ENCODE measurements at places on chromosomes 3 and 15. TPM values are rescaled to one million over a fixed set of nuclear protein-coding genes. Genes with fewer than 3 reads are reported as not detected.

GRCh38 chr3:140163159-140163763 lies 228.3 kb downstream of the CLSTN2 start:
- no peaks in the 10 kb centered on the region for H3K36me3 ChIP-seq
- H3K4me1 ChIP-seq: no peaks in the 10 kb centered on the region
- DNase-seq: no peak
- H3K4me3 ChIP-seq: no peak overlapping the region

Gene OR5K2
- total RNA-seq: not detected

DNA sequence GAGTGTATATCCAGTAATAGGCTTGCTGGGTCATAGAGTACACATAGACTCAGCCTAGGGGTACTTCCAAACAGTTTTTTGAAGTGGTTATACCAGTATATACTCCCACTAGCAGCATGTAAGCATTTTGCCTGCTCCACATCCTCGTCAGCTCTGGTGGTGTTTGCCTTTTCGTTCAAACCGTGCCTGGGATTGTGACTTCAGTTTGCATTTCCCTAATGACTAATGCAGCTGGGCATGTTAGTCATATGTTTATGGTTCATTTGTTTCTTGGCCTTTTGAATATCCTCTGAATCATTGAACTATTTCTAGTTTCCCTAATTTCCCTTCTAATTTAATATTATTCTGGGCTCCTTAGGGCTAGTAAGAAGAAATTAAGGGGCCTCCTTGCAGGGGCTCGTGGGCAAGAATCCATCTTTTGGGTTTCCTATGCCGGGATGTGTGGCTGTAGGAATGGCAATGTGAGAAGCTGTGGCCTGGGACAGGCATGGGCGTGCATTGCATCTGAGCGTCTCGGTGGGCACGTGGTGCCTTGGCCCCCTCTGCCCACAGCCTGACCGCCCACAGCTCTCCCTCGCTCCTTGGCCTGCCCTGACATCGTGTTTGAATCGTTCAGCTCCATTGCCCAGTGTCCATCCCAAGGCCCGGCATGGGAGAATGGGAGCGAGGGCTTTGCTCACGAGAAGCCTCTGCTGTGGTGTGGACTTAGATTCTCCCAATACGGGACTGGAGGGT lies 26.4 kb downstream of the FAH start:
- H3K36me3 ChIP-seq: peaks cover 39% of the 10 kb centered on the region
- no peak overlapping the region for H3K27ac ChIP-seq
- no peaks in the 10 kb centered on the region for H3K27me3 ChIP-seq
- H3K4me3 ChIP-seq: no peak overlapping the region
- peaks cover 8% of the 10 kb centered on the region for H3K4me1 ChIP-seq
- DNase-seq: no peak

DNA sequence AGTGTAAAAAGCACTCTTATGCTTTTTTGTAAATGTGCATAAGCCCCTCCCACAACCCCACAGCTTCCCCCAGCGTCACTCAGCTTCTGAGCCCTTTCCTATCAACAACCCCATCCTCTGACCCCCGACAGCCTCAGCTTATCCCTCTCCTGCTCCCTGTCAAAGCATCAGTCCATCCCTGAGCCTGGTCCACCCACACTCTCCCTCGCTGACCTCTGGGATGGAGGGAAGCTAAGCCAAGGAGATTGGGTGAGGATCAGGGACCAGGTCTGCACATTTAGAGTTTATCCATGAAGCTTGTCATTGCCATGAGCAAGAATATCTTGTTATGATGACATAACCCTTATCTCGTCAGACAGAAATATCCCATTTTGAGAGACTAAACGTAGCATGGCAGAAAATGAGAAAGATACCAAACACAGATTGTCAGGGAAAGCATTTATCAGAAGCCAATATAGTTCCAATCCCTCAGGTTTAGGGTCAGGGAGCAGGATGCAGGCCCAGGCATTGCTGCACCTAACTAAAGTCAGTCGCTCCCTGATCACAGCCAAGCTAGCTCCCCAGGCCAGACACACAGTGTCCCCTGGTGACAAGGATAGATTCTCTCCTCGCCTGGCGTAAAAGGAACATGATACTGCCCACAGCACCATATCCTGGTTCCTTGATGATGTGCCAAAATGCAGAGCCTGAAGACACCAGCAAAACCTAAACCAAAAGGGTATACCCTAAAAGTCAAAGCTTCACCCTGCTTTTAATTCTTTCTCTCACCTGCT lies 66.9 kb downstream of the DCLK3 start:
- H3K4me1 ChIP-seq: no peaks in the 10 kb centered on the region
- DNase-seq: no peak
- no peak overlapping the region for H3K27ac ChIP-seq
- H3K36me3 ChIP-seq: no peaks in the 10 kb centered on the region

DNA sequence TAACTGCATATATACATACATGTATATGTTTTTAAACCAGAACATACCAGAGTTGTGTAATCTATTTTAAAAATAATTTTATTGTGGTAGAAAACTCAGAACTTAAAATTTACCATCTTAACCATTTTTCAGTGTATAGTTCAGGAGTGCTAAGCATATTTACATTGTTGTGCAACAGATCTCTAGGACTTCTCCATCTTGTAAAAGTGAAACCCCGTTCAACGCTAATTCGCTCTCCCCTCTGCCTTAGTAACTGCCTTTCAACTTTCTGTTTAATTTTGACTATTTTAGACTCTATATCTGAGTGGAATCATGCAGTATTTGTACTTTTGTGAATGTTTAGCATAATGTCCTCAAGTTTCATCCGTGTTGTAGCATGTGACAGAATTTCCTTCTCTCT lies 51.8 kb upstream of the SSR3 start:
- peaks cover 24% of the 10 kb centered on the region for H3K4me1 ChIP-seq
- peak overlapping the region; percentile 92 for H3K27ac ChIP-seq
- H3K4me3 ChIP-seq: peak overlapping the region; percentile 32
- H3K36me3 ChIP-seq: no peaks in the 10 kb centered on the region
- H3K27me3 ChIP-seq: no peaks in the 10 kb centered on the region
- no peak for DNase-seq

DNA sequence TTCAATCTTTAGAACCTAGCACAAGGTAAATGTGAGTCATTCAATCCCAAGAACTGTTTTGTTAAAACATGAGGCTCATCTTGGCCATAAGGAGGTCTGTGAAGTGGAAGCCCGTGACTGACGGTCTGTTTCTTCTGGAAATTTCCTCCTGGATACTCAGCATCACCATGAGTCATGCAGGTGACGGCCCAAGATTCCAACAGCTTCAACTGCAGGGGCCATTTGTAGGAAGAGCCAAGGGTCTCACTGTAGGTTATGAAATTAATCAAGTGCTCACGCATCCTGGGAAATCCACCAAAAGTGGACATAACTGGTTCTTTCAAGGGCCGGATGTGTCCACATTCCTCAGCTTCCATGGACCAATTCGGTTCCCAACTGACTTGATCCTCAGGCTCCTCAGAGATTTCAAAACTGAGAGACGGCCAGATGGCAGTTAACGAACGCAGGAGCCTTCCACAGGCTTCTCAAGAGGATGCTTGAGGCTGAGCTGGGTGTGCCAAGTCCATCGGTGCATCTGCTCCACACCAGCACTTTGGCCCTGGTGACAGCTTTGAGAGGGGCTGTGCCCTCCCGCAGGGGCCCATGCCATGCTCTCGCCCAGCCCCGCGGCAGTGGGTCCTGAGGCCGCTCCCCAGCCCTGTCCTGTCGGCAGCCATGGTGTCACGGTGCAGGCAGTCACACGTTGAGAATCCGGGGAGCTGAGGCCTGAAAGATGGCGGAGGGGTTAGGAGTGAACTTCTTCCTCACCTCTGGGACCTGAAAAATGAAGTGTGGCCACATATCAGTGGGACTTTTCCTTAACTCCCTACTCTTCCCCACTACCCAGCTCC lies 8.5 kb downstream of the MAP6D1 start:
- H3K4me1 ChIP-seq: no peaks in the 10 kb centered on the region
- peaks cover 9% of the 10 kb centered on the region for H3K36me3 ChIP-seq
- no peak for DNase-seq
- no peaks in the 10 kb centered on the region for H3K27me3 ChIP-seq
- no peak overlapping the region for H3K4me3 ChIP-seq

DNA sequence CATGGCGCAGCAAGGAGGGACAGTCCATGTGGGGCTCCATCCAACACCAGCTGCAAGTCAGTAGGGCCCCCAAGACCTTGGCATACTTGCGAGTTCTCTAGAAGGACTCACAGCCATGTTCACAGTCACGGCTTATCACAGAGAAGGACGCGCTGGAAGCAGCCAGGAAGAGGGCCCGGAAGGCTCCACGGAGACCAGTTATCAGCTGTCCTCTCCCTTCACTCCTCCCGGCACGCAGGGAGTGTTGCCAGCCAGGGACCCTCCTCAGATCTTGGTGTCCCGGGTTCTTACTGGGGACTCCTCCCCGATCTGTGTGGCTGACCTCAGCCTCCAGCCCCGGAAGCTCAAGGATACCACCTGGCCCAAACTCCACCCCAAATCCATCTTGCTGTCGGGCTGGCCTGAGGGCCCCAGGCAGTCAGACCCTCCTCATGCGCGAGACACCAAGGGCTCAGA lies 68.0 kb downstream of the SLTM start:
- no peak overlapping the region for H3K27ac ChIP-seq
- H3K36me3 ChIP-seq: no peaks in the 10 kb centered on the region
- no peaks in the 10 kb centered on the region for H3K27me3 ChIP-seq
- no peak for DNase-seq
- peak overlapping the region; percentile 42 for H3K4me3 ChIP-seq

- H3K27me3 ChIP-seq: no peaks in the 10 kb centered on the region
- peak overlapping the region; percentile 87 for H3K27ac ChIP-seq
- H3K36me3 ChIP-seq: no peaks in the 10 kb centered on the region
- peak overlapping the region; percentile 75 for H3K4me3 ChIP-seq
- DNase-seq: no peak
Measured at GRCh38 chr3:48555231-48555948, 1.2 kb downstream of the PFKFB4 start.

DNA sequence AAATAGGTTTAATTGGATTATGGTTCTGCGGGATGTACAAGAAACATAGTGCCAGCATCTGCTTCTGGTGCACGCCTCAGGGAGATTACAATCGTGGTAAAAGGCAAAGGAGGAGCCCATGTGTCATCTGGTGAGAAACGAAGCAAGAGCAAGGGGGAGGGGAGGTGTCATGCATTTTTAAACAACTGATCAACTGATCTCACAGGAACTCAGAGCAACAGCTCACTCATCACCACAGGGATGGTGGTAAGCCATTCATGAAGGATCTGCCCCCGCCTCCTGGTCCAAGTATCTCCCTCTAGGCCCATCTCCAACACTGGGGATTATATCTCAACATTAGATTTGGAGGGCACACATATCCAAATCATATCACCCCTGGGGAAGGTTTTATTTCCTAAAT lies 42.1 kb upstream of the FGF7 start:
- H3K27ac ChIP-seq: no peak overlapping the region
- H3K4me1 ChIP-seq: no peaks in the 10 kb centered on the region
- no peak for DNase-seq
- H3K4me3 ChIP-seq: no peak overlapping the region

DNA sequence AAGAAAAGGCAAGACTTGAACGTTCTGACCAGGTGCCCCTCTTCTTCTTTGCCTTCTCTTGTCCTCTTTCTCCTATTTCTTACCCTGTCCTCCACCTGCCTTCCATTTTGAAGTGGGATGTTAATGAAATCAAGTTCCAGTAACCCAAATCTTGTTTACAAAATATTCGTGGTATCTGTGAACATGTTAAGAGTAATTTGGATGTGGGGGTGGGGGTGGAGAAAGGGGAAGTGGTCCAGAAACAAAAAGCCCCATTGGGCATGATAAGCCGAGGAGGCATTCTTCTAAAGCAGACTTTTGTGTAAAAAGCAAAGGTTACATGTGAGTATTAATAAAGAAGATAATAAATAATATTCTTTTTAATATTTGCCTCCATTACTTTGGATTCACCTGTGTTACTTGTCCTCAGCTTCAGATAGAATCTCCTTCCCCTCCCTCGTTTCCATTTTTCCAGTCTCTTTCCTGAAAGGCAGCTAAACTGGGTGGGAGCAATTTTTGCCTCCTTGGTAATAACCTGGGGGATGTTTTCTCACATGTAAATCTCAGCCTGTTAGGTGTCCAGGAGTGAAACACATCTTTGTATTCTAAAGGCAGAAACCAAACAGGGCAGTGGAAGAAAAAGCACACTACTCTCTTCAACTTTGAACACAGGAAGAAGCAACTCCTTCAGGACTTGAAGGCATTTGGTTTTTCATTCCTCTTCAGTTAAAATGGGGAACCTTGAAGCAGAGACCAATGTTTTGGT lies 3.2 kb downstream of the CHST2 start:
- H3K36me3 ChIP-seq: no peaks in the 10 kb centered on the region
- no peak overlapping the region for H3K4me3 ChIP-seq
- H3K27me3 ChIP-seq: peaks cover 6% of the 10 kb centered on the region
- H3K4me1 ChIP-seq: peaks cover 21% of the 10 kb centered on the region
- H3K27ac ChIP-seq: peak overlapping the region; percentile 21
- no peak for DNase-seq

DNA sequence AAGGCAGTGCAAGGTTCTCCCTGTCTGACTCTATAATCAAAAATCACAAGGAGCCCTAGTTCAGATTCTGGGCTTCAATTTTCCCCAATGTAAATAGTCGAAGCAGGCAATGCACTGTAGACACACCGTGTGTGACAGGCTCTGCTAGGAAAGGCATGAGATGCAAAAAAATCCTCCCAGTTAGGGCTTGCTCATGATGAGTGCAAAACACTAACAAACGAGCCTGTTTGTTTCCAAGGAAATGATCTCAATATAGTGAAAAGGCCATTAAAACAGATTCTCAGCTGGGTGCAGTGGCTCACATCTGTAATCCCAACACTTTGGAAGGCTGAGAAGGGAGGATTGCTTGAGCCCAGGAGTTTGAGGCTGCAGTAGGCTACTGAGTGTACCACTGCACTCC lies 55.7 kb downstream of the UMPS start:
- no peaks in the 10 kb centered on the region for H3K36me3 ChIP-seq
- DNase-seq: no peak
- H3K4me3 ChIP-seq: no peak overlapping the region
- no peaks in the 10 kb centered on the region for H3K27me3 ChIP-seq
- H3K27ac ChIP-seq: no peak overlapping the region

- H3K36me3 ChIP-seq: peaks cover 7% of the 10 kb centered on the region
- no peaks in the 10 kb centered on the region for H3K4me1 ChIP-seq
- H3K4me3 ChIP-seq: no peak overlapping the region
- no peak overlapping the region for H3K27ac ChIP-seq
- DNase-seq: no peak
Measured at GRCh38 chr3:78610462-78611125, 1157.2 kb downstream of the ROBO1 start.

Data from upper lobe of left lung (tissue), 6 donors.